Stimulated activated CD8-positive, alpha-beta memory T cell treated with anti-CD3 and anti-CD28 coated beads, Interleukin-15, amount 100 ng/mL, for 4 hours (primary cell): ENCODE measurements at places on chromosomes 4 and X.

DNA sequence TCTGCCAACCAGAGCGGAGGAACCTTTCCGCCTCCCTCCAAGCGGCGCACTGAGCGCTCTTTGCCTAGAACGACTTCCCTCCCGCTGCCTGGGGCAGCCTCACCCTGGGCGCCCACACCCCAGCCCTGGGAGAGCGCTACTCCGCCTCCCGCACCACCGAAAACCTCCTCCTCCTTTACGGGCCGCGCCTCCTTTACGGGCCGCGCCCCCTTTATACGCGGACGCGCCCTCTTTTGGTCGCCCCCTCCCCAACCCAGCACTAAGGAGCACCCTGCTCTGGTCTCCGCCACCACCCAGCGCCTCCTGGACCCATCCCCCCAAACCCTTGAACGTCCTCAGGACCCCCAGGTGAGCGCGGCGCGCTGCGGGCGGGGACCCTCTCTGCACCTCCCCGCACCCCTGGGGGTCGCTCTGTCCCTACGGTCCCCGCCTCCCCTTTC, 586 bp upstream of the NSG1 start:
- DNase-seq, result no peak

DNA sequence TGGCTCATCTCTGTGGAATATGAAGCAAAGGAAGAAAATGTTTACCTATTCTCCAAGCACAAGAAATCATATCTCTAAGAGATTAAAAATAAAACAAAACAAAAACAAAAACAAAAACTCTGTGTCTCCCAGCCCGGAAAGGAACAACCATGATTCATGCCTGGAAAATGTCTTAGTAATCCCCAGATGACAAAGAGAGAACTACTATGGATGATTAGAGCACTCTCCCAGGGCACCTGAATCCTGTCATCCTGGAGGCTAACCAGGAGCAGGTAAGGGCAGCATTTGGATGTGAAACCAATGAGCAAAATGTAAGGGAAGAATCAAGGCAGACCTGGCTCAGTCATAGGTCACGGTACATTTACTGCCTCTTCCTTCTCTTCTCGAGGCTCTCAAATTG, 1.7 kb upstream of the AKAP4 start:
- DNase-seq, result no peak

DNA sequence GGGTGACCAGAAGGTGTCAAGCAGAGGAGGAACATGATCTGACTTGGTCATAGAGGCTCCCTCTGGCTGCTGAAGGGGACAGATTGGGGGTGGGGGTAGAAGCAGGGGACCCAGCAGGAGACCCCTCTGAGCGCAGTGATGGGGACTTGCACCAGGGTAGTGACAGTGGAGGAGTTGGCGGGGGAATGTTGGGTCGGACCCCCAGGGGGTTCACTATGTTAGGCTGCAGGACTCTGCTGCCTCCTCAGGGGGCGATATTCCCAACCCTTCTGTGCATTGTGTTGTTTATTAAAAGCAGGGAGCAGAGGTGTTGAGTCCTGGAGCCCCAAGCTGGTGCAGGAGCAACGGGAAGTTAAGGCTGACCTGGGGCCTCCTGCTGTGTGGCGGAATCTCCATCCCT, 8.8 kb downstream of the WDR13 start:
- no peak for DNase-seq

DNA sequence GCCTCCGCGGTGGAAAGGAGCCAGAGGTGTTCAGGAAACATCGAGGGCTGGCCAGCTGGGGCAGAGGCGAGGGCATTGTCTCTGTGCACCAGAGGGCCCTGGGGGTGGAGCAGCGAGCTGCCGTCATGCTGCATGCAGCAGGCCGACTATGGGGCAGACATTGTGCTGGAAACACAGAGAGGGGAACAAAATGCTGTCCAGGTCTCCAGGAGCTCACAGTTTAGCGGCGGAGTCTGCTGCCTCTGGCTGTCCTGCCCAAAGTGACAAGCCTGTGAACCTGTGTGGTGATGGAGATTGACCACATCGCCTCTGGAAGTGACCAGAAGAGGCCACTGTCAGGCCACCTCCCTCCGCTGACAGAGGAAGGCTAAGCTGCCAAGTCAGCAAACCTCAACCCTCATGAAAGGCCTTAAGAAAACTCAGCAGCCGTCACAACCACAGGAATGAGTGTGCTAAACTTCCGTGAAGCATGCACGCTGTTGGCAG, 20.1 kb upstream of the SASH3 start:
- DNase-seq, result no peak

GRCh38 chrX:101370888-101371504, 15.0 kb downstream of the BTK start:
- DNase-seq, result no peak

GRCh38 chrX:123475068-123475724, 257.7 kb downstream of the THOC2 start:
- no peak for DNase-seq

DNA sequence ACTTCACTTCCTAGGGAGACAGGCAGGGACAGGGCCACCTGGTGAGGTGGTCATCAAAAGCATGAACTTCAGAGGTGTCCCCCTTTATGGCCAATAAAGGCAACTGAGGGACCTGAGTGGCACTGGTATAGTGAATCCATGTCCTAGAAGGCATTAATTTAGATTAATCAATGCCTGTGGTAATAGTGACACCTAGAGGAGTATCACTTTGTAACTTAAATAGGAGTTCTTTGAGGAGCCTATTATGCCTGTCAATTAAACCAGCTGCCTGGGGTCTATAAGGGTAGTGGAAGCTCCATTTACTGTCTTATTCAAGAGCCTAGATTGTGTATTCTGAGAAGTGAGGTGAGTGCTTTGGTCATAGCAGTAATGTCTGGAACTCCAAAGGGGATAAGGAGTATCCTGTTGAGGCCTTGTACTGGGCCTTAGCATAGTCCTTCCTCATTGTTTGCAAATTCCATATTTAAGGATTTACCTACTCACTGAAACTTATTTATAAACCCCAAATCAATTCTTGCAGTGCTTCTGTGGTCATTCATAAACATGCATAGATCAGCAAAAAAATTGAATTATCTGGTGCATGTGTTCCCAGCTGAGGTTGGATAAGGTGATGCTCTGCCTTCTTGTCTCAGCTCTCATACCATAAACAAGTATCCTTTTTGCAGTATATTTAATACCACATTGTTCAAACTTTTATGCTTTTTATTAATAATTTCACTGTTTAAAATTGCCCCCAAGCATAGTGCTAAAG, 213.8 kb upstream of the RADX start:
- no peak for DNase-seq

DNA sequence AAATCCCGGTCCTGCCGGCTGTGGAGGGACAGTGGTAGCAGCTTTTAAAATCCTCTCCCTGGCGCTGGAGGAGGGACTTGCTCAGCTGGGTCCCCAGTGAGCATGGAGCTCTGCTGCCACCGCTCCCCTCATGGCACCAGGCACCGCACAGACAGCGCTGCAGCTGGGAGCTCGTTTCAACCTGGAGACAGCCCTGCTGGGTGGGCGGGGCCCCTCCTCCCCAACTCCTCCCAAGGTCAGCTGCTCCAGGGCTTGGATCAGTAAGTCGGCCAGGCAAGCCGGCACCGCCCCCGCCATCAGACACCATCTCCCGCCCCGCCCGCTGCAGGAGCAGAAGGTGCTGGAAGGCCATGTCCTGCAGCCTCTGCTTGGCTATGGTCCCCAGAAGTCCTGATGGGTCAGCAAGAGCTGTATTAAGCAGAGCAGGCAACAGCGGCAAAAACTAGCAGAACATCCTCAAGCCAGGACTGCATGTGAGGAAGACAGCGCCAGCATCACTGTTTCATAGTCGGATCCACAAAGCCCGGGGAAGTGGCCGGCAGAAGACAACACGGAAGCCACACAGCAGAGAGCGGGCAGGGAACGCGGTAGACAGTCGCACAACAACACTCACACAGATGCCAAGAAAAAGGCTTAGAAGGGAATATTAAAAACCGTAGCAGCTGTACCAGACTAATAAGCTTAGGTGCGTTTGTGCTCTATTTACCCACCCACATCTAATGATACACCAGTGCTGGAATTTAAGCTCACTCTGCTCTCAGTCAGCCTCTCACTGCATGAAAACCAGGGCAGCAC, 16.2 kb downstream of the ZFYVE28 start:
- no peak for DNase-seq

DNA sequence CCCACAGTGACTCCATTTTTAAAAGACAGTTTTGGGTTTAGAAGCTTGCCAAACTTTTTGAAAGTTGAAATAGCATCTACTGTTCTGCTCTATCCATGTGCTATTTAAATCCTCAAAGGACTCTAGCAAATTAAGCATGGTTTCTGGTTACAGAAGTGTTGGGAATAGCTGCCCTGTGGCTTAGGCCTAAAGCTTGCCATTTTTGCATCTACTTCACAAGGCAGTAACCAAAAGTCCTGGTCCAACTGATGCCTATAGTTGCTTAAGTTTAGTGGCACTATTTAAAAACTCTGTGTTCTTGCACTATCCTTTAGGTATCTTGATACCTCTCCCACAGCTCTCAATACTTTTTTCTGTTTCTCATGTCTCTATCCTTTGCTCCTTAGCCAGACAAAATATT, 251.0 kb upstream of the GPC4 start:
- DNase-seq, result no peak

GRCh38 chr4:155522201-155522600, 144.4 kb upstream of the GUCY1A1 start:
- DNase-seq, result no peak

- DNase-seq, result no peak
Observed at GRCh38 chrX:145178268-145178667, 69.0 kb upstream of the SPANXN1 start.

- DNase-seq, result no peak
Observed at GRCh38 chrX:23811108-23811651, 28.2 kb downstream of the SAT1 start.

GRCh38 chrX:155263854-155264628, at the start of gene RAB39B:
Gene RAB39B (minus strand): TSS chrX:155264491. CDS start chrX:155264288, 203 bp downstream.
- DNase-seq, result peak; percentile 40

DNA sequence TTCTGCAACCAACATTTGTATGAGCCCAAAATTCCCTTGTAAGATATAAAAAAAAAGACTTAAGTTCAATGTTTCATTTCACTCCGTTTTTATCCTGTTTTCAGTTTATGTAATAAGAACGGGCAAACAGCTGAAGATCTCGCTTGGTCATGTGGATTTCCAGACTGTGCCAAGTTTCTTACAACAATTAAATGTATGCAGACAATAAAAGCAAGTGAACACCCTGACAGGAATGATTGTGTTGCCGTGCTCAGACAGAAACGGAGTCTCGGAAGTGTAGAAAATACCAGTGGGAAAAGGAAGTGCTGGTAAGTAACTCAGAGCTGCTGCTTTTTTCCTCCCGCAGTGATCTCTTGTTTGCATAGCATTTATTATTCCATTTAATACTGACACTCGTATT, 2.8 kb downstream of the ANKRD37 start:
- DNase-seq, result no peak

- DNase-seq, result no peak
Observed at GRCh38 chr4:143359644-143360193, 23.0 kb downstream of the GAB1 start.

DNA sequence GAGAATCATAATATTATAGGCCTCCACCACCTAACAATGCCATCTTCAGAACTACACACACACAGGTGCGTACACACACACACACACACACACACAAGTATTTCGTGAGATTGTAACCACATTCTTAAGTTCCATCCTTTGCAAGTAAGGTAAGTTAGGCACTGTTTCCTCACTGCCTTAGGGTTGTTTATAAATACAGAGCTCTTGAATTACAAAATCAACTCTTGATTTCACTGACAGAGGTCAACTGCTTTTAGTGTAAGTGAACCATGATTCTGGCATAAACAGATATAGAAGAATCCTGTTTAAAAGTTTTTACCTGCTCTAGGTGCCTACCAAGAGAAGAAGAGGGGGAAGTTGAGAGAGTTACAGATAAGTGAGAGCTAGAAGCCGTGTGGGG, 166.1 kb downstream of the DMD start:
- no peak for DNase-seq

GRCh38 chr4:151624626-151625565, 135.9 kb downstream of the GATB start:
- no peak for DNase-seq

DNA sequence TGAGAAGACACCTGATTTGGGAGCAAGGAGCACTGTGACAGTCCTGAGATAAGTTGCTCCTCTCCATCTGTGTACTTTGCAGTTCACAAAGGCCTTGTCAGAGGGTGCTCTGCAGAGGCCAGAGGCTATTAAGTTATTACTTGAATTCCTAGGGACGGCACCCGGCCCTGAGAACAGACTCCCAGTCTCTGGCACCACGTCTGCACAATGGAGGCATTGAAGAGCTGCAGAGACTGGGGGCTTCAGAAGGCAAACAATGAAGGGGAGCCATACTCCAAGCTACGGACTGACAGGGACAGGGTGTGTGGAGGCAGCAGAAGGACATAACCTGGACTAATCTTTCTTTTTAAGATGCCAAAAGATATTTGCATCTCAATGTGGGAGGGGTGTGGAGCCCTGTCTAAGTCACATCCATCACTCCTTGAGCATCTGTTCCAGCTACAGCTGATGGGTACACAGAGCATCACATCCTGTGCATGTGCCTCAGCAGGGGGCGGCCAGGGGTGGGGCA, 11.5 kb downstream of the RASGEF1B start:
- DNase-seq, result no peak

GRCh38 chr4:40482985-40483647, 146.5 kb downstream of the RBM47 start:
- DNase-seq, result no peak

GRCh38 chr4:113821856-113822255, 60.3 kb upstream of the CAMK2D start:
- DNase-seq, result no peak

GRCh38 chr4:70991596-70991995, 1.9 kb upstream of the DCK start:
- DNase-seq, result no peak

DNA sequence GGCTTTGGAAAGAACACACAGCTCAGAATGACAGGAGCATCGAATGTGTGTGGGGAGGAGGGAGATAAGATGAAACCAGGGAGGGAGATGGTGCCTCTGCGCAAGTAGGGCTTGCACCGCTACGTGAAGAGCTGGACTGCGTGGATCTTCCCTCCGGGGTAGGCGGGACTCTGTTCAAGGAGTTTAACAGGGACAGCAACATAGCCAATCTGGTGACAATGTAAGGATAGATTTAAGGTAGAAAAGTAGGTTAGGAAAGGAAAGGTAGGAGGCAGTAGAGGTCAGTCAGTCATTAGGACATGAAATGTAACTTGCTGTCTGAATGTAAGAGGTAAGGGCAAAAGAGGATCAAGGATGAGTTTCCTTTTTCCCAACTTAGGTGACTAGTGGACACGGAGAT, 152.5 kb downstream of the DCTD start:
- no peak for DNase-seq

DNA sequence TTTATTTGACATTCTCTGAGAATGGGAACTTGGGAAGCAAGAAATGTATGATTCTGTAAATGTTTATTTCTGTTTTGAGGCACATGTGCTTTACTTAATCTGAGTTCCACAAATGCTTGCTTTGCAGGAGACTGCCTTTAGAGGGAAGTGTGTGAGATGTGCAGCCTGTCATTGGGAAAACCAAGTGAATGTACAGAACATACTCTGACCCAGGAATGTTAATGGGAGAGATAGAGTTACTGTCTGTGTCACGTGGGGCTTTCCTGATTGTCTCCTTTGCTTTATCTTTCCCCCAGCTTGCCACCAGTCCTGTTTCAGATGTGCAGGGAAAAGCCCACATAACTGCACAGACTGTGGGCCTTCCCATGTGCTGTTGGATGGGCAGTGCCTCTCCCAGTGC, 218.6 kb upstream of the ANXA3 start:
- no peak for DNase-seq

- DNase-seq, result no peak
Observed at GRCh38 chrX:119132961-119133360, 5.3 kb upstream of the KIAA1210 start.

GRCh38 chr4:41366911-41367517, 110.3 kb downstream of the UCHL1 start:
- no peak for DNase-seq
